ENCODE measurements at places on chromosomes 2 and 18.

- DNase-seq = peak; percentile 24
These were observed 30.8 kb upstream of the ZNF396 start for GRCh38 chr18:35407871-35408481.

DNA sequence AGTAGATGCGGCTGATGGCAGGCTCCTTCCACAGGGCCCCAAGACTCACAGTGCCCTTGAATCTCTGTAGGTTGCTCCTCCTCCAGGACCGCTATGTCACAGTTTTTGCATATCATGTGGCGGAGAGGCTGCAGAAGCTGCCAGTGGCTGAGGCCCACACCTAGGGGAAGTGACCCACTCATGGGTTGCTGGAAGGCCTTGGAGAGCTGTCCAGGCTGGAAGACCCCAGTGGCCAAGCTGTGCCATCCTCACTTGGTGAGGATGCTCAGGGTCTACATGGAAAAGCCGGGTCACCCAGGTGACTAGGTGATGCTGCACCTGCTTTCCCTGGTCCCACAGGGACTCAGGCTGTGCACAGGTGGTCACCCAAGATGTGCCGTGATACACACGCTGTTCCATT is 90.6 kb downstream of the SEPTIN10 start:
- no peak for DNase-seq

GRCh38 chr2:134778372-134778771 is 59.6 kb upstream of the TMEM163 start:
- no peak for DNase-seq

DNA sequence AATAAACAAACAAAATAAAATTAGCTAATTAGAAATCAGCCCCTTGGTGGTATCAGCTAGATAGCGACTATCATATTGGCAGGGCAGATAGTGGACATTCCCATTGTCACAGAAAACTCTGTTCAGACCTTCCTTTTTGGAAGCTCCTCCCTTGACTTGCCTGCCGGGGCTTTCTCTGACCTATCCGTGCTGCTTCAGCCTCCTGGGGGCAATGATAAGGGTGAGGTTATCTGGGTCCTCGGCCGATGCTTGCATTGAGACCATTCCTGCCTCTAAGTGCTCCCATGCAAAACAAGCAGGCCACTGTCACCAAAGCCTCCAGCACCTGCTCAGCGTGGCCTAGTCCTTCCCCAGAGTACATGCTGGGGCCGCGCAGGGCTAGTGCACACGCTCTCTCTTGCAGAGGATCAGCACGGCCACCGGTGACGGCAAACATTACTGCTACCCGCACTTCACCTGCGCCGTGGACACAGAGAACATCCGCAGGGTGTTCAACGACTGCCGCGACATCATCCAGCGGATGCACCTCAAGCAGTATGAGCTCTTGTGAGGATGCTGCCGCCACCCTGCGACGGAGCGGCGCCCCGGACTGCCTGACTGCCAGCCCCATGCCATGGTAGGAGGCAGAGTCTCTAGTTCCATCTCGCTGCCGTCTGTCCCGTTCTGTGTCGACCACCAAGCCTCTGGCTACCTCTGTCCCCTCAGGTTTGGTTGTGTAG is 27.4 kb downstream of the MPPE1 start:
- no peak for DNase-seq

- DNase-seq = no peak
These were observed 188.0 kb downstream of the CDH7 start for GRCh38 chr18:65938592-65939372.

DNA sequence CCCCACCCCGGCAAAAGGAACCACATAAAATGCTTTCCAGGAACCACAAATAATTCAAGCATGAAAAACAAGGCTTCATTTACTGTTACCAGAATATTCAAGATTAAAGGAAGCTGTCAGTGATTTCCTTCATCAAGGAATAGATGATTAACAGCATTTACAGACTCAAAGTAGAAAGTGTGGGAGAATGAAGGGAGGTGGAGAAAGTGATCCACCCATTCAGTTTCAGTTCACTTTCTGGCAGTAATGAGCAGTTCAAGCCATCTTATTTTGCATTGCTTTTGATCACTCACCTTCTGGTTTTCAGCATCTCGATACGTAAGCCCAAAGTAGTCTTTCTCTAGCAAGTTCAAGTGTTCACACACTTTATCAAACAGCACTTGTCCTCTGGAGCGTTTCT is 99.0 kb downstream of the EPB41L3 start:
- DNase-seq = no peak

- DNase-seq = no peak
These were observed 20.5 kb upstream of the RPL37A start for GRCh38 chr2:216478151-216478550.

DNA sequence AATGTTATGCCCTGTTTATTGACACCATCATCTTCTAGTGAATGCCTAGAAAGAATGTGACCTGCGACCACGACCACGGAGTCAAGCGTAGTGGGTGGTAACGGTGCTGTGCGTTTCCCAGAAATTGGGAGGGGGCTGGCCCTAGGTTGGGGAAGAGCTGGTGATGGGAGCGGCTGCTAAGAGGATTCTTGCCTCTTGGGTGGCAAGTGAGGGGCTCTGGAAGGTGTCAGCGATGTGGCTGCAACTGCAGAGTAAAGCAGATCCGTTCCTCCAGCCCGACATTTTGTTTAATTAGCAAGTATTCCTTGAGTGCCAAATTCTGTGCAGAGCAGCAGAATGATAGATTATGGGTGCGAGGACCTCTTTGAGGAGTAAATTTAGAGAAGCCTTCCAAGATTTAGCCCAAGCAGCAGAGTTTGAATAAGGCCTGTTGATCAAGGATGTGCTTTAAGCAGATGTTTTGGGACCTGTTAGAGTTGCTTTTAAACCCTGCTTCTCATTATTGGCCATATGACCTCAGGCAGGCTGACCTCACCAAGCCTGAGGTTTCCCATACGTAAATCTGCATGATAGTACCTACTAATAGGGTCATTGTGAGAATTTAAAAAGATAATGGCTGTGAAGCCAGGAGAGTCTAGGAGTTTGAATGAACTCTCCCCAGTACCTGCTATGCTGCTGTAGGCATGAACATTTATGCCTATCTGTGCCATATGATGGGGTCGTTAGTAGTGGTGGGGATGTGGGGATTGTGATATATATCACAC is 287.7 kb downstream of the PTGR3 start:
- DNase-seq = no peak

- DNase-seq = no peak
These were observed 221.5 kb downstream of the TFCP2L1 start for GRCh38 chr2:121063471-121063870.

- no peak for DNase-seq
These were observed 631.7 kb downstream of the LRP1B start for GRCh38 chr2:141499123-141499522.

GRCh38 chr2:231568098-231568784 is 24.4 kb upstream of the TEX44 start:
- no peak for DNase-seq

DNA sequence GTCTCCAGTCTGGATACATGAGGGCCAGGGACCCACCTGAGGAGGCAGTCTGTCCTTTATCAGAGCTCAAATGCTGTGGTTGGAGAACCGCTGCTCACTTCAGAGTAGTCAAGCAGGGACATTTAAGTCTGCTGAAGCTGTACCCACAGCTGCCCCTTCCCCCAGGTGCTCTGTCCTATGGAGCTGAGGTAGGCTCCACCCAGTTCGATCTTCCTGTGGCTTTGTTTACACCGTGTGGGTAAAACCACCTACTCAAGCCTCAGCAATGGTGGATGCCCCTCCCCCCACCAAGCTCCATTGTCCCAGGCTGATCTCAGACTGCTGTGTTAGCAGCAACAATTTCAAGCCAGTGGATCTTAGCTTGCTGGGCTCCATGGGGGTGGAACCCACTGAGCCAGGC is 731.4 kb upstream of the HS6ST1 start:
- no peak for DNase-seq

DNA sequence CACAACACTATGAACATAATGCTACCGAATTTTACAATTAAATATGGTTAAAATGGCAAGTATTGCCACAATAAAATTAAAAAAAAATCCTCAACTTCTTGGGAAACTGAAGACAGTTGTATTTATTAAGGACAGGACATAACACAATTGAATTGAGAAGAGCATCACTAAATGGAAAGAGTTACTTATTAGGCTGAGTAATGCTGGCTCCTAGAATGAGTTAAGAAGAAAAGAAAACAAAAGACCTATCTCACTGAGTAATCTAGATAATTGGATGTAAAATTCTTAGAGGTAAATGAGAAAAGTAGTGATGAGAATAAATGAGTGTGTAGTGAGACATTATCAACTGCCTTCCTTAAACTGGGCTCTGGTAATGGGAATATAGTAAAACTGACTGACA is 121.7 kb downstream of the FSIP2 start:
- DNase-seq = no peak
